ENCODE measurements at places on chromosomes 5 and 9.

DNA sequence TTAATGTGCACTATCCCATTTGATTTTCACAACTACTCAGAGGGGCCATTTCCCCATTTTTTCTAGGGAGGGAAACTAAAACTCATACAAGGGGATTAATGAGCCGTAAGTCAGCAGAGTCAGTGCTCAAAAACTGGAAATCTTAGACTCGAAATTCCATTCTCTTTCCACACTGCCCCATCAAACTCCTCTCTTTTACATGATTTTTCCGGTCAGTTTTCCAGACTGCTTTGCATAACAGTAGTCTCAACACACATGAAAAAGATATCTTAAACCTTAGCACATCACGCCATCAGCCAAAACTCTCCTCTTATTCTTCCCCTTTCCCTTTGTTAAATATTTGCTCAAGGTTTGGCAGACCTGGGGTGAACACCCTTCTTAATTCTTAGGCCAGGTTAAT, 332.0 kb downstream of the RFX3 start:
- no peak for DNase-seq

DNA sequence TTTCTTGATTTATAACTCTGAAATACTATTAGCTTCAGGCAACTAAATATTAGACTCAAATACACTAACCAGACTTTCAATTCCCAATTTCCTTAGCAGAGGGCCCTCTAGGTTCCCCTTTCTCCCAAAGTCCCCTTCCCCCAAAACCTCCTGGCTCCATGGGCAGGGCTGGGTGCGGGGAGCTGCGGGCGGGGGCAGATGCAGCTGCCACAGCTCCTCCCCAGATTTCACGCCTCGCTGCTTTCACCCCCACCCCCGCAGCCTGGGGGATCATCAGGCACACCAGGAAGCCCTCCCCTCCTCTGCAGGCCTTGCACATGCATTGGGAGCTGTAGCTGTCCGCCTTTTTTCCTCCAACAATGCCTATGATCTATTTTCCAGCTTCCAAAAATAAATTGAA, 82.8 kb upstream of the SPATA31C2 start:
- no peak for DNase-seq

DNA sequence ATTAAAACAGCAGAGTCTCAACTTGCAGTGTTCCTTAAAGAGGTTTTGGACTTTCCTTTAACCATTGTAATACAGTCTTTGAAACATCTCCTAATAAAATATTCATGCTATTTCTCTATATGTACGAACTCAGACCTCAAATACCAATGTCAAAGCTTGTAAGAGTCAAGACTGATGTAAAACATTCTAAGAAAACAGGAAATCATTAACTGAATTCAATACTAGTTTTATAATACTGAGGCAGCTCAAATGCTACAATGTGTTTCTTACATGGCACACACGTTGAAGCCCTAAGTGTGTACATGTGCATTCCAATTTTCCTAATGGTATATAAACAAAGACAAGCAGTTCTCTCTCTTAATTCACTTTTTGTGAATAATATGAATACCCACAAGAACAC, 11.6 kb downstream of the PSIP1 start:
- no peak for DNase-seq

DNA sequence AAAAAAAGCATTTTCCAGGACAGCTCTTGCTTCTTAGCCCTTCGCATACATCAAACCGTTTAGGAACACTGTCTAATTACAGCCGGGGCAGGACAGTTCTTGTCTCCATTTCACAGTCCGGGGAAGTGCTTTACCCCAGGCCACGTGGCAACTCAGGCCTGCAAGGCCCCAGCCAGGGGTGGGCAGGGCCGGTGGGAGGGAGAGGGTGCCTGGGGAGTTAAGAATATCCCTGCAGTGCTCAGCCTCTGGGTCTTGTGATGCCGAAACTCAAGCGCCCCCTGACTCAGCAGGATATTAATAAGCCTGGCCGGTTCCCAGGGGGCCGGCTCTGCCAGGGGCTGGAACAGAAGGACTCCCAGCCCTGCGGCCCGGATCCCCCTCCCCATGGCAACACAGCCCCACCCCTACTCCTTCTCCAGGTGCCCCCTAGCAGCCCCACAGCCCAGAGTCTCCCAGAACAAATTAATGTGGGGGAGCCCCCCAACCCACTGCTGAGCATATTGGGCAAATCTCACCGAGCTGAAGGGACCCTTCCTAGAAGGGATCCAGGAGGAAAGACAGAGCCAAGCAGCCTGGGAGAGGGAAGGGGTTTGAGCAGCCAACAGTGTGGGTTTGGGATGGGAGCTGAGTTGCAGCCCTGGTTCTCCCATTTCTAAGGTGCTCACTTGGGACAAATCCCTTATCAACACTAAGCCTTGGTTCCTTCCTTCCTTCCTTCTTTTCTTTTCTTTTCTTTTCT, 45.3 kb downstream of the PLPP7 start:
- no peak for DNase-seq

- no peak for DNase-seq
Measured at GRCh38 chr9:32877103-32877502, 93.8 kb downstream of the TMEM215 start.
